BJ (cell line): ENCODE measurements at places on chromosomes 4 and X. TPM values are rescaled to one million over a fixed set of nuclear protein-coding genes. Genes with fewer than 3 reads are reported as not detected.

The PROM1 gene
- polyA plus RNA-seq: not detected in 2 replicates

The CFAP299 gene
- polyA plus RNA-seq: 0.23 and 3.3 TPM in 2 replicates

The GAB1 gene
- polyA plus RNA-seq: 7.8 and 10.7 TPM in 2 replicates

The CENPE gene
- polyA plus RNA-seq: 2.4 and 4.3 TPM in 2 replicates

The PYURF gene
- 34.9 and 44.2 TPM in 2 replicates for polyA plus RNA-seq

The FAT1 gene
- 351 and 489 TPM in 2 replicates for polyA plus RNA-seq

The NPY1R gene
- polyA plus RNA-seq: not detected in 2 replicates

The PNMA6F gene
- not detected in 2 replicates for polyA plus RNA-seq

The MGAT4D gene
- polyA plus RNA-seq: not detected in 2 replicates
